Calu3 (cell line): ENCODE measurements at places on chromosomes 12 and 14.

DNA sequence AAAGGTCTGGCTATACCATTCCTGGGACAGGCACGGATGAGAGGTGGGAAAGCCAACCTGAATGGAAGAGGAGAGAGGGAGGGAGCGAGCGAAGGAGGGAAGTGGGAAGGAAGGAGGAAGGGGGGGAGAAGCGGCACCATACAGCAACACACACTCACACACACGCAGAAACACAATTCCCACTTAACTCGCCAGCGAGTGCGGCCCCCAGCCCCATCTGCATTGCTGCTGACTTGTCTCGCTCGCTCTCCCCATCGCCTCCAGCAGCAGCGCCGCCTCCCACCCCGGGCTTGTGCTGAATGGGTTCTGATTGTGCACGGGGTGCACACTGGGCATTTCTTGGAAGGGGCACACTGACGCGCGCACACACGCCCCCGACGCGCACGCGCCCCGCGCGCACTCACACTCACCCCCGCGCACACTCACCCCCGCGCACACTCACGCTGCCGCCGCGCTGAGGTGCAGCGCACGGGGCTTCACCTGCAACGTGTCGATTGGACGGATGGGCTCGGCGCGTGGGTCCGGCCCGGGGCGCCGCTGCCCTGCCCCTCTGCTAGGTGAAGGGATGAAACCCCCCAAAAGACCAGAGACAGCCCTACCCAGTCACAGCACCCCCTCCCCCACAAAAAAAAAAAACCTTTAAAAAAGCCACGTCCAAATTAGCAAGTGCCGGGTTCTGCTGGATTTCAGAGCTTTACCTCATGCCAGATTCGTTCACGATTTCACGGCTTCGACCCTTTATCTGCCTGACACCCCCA is 685 bp downstream of the GRIN2B start:
- peaks cover 7% of the 10 kb centered on the region for H3K36me3 ChIP-seq
- peaks cover 9% of the 10 kb centered on the region for H3K4me1 ChIP-seq
- peak overlapping the region; percentile 77 for H3K4me3 ChIP-seq
- H3K27ac ChIP-seq: no peak overlapping the region

DNA sequence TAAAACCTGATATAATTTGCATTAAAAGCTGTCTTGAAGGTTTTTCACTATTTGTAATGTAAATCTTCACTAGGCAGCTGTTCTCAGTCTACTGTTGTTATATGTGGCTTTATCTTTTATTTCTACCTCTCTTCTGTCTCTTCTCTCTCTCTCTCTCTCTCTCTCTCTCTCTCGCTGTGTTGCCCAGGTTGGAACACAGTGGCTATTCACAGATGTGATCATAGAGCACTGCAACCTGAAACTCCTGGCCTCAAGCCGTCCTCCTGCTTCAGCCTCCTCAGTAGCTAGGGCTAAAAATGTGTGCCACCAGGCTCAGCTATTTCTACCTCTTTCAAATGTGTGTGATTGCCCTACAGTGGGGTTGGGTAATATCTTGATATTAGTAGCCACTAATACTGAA is 21.1 kb downstream of the FUT8 start:
- no peaks in the 10 kb centered on the region for H3K27me3 ChIP-seq
- no peak overlapping the region for H3K4me3 ChIP-seq
- H3K36me3 ChIP-seq: peaks cover 13% of the 10 kb centered on the region
- H3K27ac ChIP-seq: peak overlapping the region; percentile 22
- no peak for DNase-seq
- peaks cover 58% of the 10 kb centered on the region for H3K4me1 ChIP-seq

- H3K27me3 ChIP-seq: peaks cover 22% of the 10 kb centered on the region
- no peaks in the 10 kb centered on the region for H3K36me3 ChIP-seq
- H3K4me3 ChIP-seq: no peak overlapping the region
- no peak overlapping the region for H3K27ac ChIP-seq
- H3K4me1 ChIP-seq: no peaks in the 10 kb centered on the region
- DNase-seq: peak; percentile 2
These were observed 362.1 kb upstream of the STXBP6 start for GRCh38 chr14:25411781-25412757.

- no peaks in the 10 kb centered on the region for H3K27me3 ChIP-seq
- H3K27ac ChIP-seq: no peak overlapping the region
- peaks cover 9% of the 10 kb centered on the region for H3K4me1 ChIP-seq
- no peaks in the 10 kb centered on the region for H3K36me3 ChIP-seq
These were observed 31.9 kb upstream of the HIF1A start for GRCh38 chr14:61663312-61663979.
